Renal cortical epithelial cell (primary cell): ENCODE measurements at places on chromosomes 4 and X.

- DNase-seq: peak; percentile 33
These were observed 7.7 kb downstream of the LUZP4 start for GRCh38 chrX:115297189-115297588.

GRCh38 chrX:73831500-73831899 lies 268.5 kb downstream of the CHIC1 start:
- DNase-seq: no peak

- DNase-seq: no peak
These were observed 1023.8 kb downstream of the FAT4 start for GRCh38 chr4:126338548-126338947.

- peak; percentile 99 for DNase-seq
These were observed 213.1 kb upstream of the FAT1 start for GRCh38 chr4:186936496-186937375.

GRCh38 chr4:181701214-181701613 lies 542.0 kb upstream of the TENM3 start:
- no peak for DNase-seq

GRCh38 chr4:89712141-89712540 lies 124.8 kb downstream of the SNCA start:
- DNase-seq: no peak

DNA sequence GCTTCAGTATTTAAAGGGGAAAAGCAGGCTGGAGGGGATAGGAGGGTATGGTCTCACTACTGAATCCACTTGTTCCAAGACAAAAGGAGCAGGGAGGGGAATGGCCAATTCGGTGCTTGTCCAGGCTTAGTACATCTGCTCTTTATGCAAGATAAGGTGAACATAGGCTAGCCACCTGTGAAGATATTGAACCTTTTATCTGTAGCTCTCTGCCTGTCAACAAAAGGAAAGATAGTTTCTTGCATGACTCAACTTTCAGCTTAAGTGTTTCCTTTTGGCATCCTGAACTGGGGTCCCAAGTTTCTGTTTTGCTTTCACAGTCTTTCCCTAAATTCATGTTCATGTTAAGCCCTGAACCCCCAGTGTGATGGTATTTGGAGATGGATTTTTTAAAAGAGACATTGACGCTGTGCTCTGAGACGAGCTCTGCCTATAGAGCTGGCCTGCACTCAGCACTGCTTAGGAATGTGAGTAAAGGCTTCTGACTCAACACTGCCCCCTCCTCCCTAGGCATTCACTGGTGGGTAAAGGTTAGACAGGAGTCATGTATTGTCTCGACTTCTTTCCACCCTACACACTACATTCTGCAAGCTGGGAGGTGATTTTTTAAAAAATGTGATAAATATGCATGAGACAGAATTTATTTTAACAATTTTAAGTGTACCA lies 28.2 kb downstream of the FAM149A start:
- peak; percentile 79 for DNase-seq

DNA sequence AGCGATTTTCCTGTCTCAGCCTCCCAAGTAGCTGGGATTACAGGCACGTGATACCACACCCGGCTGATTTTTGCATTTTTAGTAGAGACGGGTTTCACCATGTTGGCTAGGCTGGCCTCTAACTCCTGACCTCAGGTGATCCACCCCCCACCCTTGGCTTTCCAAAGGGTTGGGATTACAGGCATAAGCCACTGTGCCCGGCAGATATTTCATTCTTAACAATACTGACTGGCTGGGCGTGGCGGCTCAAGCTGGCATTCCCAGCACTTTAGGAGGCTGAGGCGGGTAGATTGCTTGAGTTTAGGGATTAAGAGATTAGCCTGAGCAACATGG lies 1.3 kb downstream of the PQBP1 start:
- no peak for DNase-seq

- no peak for DNase-seq
These were observed 606.9 kb downstream of the RPA4 start for GRCh38 chrX:97490656-97491055.

GRCh38 chr4:141657550-141658250 lies 21.3 kb downstream of the IL15 start:
- no peak for DNase-seq

- no peak for DNase-seq
These were observed 230.7 kb upstream of the STK26 start for GRCh38 chrX:131792356-131792749.

DNA sequence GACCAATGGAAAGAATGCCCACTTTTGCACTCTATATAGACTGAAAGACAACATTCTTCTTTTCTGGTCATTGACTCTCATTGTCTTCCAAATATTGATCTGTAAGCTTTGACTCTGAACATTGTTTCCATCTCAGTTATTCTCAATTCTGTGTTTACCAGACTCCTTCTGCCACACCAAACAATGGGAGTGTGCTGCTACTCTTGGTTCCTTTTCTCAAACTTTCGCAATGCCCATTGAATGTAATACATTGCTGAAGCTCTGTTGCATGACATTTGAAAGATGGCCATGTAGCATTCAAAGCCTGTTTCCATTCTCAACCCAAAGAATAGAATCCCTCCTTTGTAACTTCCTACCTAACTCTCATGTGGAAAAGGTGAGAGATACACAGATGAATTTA lies 136.2 kb downstream of the BTC start:
- DNase-seq: peak; percentile 70

DNA sequence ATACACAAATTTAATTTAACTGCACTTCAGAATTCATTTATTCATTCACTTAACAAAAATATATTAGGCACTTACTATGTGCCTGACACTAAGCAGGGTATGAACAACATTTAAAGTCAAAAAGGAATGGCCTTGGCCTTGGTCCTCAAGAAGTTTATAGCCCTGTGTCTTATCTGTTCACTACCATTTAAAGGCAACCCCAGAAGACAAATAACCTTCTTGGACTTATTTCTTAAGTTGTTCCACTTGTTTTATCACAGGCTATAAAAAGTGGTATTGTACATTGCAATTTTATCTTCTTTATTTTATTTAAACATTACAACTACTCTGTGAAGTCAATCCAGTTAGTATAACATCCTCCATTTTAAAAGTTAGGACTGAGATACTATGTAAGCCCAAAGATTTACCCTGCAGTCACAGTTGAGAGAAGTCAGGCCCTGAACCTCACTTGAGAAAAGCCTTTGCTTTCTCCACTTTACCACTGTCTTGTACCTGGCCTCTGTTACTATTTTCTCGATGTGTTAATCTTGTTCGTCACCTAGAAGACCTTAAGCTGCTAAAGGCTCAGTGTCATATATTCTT lies 305.6 kb upstream of the DIPK2B start:
- DNase-seq: no peak

- no peak for DNase-seq
These were observed 53.5 kb upstream of the PCDH10 start for GRCh38 chr4:133095591-133095990.
